ENCODE measurements at places on chromosomes 7 and 10.

DNA sequence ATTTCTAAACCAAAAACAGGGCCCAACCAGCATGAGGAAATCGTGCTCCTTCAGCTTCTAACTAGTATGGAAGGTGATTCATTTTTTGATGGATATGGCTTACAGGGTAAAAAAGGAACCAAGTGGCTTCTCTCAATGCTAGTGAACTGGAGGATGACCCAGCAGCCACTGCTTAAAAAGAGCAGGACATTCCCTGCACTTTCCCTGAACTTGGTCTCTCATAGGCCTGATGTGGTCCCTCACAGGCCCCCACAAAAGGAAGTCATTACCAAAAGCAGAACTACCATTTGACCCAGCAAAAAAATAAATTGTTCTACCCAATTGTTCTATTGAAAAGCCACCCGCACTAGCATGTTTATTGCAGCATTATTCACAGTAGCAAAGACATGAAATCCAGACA is 188.8 kb downstream of the CALN1 start:
- DNase-seq: no peak

GRCh38 chr7:156964971-156965370 is 15.5 kb downstream of the NOM1 start:
- no peak for DNase-seq

GRCh38 chr7:4286351-4286750 is 395.7 kb upstream of the FOXK1 start:
- no peak for DNase-seq

GRCh38 chr7:157432957-157433576 is 96.3 kb downstream of the DNAJB6 start:
- DNase-seq: no peak

- peak; percentile 10 for DNase-seq
These were observed 41.1 kb downstream of the RASGEF1A start for GRCh38 chr10:43225787-43226153.

DNA sequence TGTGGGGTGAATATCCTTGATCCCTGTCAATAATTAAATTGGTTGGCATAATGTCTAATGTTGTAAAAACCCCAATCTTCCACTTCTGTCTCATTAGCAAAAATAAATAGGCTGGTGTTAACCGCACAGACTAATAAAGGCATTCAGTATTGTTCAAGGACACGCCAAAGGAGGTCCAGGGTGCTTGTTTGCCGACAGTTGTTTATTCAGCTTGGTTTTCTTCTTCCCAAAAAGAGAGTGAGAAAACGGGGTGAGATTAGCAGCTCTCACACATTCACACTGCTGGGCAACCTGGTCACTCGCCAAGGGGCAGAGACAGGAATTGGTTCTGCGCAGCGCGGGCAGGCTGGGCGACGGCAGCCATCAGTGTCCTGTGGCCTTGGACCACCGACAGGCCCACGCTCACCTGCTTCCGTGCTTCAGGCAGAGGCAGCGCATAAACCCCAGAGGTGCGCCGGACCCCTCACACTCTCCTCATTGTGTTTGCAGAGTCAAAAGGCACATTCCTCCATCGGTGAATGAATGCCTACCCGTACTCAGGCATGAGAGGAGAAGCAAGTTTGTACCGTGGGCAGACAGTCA is 26.2 kb upstream of the LMBR1 start:
- DNase-seq: no peak

GRCh38 chr10:5609952-5610616 is 56.3 kb downstream of the ASB13 start:
- DNase-seq: no peak

GRCh38 chr7:131071786-131072504 is 255.7 kb upstream of the MKLN1 start:
- no peak for DNase-seq

- DNase-seq: no peak
These were observed 53.8 kb downstream of the PROSER2 start for GRCh38 chr10:11876805-11877590.

DNA sequence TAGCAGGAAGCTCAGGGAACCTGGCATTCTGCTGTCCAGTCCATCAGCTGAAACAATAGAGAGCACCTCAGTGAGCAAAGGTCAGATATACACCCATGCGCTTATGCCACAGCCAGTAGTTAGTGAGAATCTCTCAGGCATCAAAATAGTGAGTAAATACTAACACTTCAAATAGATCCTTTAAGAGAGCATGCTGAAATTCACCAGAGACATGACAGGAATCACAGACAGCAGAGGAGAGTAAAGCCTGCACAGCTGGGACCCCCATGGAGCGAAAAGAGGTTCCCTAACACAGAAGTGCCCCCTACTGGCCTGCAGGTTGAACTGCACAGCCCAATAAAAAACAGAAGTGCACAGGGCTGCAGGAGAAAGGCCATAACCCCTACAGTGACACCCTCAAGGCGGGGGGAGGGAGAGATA is 57.6 kb upstream of the ANTXRL start:
- no peak for DNase-seq

DNA sequence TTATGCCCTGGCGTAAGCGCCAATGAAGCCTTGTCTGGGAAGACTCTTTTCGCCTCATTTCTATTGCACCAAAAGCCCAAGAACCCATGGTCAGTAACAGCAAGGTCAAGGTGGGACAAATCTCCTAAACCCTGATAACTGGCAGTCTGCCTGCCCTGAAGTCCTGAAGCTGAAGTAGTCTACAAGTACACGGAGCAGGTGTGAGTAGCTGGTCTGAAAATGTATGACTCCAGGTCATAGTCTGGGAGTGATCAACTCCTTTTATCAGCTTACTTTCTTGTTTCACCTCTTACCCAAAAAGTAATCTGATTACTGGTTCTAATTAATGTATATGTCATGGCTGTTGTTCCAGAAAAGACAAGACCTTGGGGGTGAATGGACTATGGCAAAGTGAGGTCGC is 107.3 kb upstream of the EFCAB10 start:
- no peak for DNase-seq

DNA sequence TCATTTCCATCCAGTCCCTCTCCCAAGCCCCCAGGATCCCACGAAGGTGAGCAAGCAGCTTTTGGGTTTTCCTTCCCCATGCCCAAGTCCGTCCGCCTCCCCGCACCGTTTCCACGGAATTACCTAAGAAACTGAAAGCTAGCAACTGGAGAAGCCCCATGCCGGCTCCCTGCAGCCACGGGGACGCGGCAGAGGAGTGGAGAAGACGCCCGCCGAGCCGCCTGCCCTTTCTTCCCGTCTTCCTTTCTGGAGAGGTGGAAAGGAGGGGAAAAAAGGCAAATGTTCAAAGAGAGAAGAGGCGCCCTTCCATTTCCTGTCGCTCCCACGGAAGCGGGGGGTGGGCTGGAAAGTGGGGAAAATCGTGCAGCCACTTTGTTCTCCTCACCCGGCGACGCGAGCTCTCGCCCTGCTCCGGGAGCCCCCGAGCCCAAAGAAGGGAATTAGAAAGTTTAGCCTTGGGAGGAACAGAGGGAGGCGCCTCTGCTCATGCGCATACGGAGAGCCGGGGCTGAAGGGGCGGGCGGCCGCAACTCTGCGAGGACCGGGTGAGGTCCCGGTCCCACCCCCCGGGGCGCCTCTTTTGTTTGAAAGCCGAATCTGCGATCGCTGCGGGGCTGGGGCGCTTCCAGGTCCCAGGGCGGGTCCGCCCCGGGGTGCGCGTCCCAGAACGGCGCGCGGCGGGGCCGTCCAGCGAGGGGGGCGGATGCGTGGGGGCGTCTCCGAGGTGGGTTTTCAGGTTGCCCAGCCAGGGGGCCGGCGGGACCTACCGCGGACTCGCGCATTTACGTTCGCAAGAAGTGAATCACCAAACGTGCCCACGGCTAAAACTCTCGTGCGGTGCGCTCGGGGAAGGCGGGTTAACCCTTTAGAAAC is at the start of gene LAMB1:
Gene LAMB1, minus strand, starts transcription at position 436 of the 873 bp plus-strand sequence. Its CDS starts 276 bp downstream, at position 160.
- DNase-seq: peak; percentile 87

DNA sequence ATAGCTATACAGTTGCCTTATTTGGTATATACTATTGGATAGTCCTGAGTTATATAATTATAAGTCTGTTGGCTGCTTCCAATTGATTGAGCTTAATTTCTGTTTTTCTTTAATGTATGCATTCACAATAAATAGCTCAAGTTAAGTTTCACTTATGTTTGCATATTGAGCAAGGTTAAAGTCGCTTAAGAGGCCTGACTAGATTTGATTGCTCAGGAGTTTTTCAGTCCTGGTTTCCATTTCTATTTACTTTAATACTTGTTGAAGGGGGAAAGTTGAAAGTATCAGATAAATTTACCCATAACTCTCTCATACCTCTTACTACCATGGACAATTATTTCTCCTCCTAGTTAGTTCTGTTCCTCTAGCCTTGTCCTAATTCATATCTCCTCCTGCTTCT is 294.7 kb downstream of the ARL4A start:
- no peak for DNase-seq

DNA sequence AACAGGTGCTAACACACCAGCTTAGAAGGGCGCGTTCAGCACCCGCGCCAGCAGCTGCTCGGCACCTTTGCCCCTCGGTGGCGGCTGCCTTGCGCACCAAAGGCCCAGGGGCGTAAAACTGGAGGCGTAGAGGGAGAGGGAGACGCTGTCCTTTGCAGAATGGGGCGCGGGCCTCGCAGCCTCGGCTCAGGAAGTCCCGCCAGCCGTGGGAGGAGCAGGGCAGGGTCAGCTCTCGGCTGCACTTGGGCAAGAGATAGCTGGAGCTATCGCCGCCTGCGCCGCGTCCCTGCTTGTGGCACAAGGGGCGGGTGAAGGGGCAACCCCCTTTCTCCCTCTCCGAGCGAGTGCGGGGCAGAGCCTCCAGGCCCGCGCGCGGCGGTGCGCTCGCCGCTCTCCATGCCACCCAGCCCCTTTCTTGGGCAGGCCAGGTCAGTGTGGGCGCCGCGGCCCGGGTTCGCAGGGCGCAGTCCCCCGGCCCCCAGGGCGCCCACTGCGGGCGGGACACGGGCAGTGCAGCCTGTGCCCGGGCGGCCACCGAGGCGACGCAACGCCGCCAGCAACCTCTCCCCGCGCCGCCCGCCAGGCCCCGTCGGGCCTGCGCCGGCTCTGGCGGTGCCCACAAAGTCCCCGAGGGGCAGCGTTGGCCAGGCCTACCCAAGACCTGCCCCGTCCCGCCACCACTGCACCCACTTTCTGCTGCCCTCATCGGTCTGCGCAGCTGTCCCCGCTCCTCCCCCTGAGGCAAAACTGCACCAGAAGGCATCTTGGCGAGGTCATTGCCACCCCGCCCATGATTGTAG is 4.1 kb downstream of the NEUROD6 start:
- peak; percentile 31 for DNase-seq

GRCh38 chr10:132420981-132421846 is 24.2 kb downstream of the PWWP2B start:
- DNase-seq: peak; percentile 82

GRCh38 chr7:108404509-108405420 is 51.5 kb downstream of the NRCAM start:
- DNase-seq: no peak

- DNase-seq: no peak
These were observed 4.6 kb downstream of the DENND11 start for GRCh38 chr7:141697211-141697871.

GRCh38 chr10:77196614-77197013 is 441.0 kb downstream of the KCNMA1 start:
- no peak for DNase-seq

GRCh38 chr7:16774986-16775385 is 21.4 kb downstream of the TSPAN13 start:
- DNase-seq: no peak

DNA sequence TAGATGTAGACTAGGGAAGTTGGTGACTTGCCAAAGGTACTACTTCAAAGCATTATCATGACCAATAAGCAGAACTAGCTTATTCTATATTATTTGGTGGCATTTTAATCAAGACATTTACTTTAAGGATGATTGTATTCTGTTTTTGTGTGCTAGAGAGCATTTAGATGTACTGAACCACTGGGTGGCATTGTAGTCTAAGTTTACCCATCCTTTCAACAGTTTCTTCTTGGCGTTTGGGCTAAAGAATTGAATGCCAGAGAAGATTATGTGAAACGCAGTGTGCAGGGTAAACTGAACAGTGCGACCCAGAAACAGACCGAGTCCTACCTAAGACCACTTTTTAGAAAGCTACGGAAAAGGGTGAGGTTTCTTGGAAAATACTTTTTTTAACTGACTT is 26.8 kb downstream of the PRPF18 start:
- DNase-seq: no peak

DNA sequence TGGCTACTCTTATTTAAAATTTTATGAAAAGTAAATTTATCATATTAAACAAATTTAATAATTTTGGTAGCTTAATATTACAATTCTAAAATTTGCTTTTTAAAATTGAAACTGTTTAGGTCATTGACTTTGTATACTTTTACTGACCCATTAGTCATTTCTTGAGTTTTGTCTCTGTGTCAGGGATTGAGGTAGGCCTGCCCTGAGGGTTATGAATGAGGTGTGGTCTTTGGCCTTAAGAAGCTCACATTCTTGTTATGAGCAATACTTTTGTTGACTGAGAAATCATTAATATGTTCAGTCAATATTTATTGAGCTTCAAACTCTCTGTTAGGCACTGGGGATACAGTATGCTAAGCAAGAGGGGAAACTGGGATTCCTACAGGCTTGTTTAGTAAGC is 47.0 kb upstream of the RPA3 start:
- no peak for DNase-seq
